ENCODE measurements at places on chromosomes 1 and 21. TPM values are rescaled to one million over a fixed set of nuclear protein-coding genes. Genes with fewer than 3 reads are reported as not detected.

DNA sequence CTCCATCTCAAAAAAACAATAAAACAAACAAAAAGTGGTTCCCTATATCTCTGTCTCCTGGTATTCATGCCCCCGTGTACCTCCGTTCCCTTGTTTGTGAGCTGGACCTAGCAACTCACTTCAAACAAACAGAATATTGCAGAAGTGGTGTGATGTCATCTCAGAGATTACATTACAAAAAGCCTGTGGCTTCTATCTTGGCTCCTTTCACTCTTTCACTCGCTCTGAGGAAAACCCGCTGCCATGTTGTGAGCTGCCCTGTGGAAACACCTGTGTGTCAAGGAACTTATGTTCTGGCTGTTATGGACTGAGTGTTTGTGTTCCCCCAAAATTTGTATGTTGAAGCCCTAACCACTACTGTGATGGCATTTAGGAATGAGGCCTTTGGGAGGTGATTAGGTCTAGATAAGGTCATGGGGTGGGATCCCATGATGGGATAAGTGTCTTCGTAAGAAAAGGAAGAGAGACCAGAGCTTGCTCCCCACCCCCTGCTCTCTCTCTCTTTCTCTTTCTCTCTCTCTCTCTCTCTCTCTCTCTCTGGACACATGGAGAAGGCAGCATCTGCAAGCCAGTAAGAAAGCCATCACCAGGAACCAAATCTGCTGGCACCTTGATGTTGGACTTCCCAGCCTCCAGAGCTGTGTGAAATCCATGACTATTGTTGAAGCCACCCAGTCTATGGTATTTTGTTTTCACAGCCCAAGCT is 7.4 kb upstream of the HYI start:
- no peak for DNase-seq

DNA sequence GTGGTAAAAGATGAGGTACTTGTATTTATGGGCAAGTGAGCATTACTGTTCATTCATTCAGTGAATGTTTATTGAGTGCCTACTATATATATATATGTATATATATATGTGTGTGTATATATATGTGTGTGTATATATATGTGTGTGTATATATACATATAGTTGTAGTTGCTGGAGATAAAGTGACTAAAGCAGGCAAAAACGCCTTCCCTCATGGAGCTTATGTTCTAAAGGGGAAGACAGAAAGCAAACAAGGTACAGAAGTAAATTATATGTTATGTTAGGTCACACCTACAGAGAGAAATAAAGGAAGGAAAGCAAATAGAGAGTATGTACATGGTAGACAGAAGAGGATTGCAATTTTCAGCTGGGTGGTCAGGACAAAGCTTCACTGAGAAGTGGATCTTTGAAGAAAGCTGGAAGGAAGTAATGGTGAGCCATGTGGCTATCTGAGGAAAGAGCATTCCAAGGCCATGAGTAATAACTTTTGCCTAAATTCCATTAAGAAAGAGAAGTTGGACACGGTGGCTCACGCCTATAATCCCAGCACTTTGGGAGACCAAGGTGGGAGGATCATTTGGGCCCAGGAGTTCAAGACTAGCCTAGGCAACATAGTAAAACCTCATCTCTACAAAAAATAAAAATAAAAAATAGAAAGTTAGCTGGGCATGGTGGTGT is 33.5 kb upstream of the KLF17 start:
- no peak for DNase-seq

- DNase-seq: no peak
Observed at GRCh38 chr1:12556368-12556930, 61.6 kb downstream of the DHRS3 start.

DNA sequence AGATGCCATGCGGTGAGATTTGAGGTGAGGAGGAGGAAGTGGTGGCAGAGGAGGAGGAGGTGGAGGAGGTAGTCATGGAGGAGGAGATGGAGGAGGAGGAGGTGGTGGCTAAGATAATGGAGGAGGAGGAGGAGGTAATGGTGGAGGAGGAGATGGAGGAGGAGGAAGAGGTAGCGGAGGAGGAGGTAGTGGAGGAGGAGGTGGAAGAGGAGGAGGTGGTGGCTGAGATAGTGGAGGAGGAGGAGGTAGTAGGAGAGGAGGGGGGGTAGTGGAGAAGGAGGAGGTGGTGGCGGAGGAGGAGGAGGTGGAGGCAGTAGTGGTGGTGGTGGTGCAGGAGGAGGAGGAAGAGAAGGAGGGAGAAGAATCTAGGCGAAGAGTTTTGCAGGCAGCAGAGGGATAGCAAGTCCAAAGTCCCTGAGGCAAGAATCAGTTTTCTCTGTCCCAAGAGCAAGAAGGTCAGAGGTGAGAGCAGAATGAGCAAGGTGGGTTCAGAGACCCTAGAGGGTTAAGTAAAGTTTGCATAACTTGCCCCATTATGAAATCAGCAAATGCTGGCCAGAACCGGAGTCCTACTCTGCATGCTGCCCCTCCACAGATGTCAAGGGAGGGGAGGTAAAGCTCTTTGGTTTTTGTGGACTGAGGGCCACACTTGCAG is 38.9 kb upstream of the GNPAT start:
- no peak for DNase-seq

DNA sequence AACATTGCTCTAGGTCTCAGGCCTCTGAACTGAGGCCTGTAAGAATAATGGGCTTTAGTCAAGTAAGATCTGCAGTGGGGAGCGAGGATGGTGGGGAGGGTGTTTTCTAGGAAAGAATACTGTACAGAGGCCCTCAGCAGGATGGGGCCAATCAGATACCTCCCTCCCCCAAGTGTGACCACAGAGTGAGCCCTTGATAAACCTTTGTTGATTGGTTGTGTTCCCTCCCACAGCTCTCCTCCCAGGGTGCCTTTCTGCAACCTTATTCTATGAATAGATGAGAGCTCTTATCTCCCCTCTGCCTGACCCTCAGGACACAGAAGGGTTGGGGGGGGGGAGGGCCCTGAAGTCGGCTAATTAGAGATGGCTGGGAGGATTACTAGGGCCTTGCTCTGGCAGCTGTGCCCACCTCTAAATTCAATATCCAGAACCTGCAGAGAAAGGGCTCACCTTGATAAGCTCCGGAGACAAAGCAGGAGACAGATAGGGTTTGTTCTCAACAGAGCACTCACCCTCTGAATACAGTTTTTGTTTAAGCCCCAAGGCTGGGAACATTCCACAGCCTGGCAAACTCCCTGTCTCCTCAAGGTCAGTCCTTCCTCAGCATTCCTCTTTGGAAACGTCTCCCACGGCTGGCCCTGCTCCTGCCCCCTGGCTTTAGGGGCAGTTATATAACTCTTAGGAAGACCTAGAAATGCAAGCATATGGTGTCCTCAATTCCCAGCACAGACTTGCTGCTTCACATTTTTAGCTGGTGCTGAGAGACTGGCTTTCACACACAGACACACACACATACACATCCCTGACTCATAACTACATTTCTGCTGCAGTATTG is 42.9 kb downstream of the ATP1A1 start:
- DNase-seq: peak; percentile 28

Gene FAM72C
- total RNA-seq: 17.5 TPM

Gene ZNF683
- total RNA-seq: not detected

Gene ARHGEF19
- total RNA-seq: 53.1 TPM

DNA sequence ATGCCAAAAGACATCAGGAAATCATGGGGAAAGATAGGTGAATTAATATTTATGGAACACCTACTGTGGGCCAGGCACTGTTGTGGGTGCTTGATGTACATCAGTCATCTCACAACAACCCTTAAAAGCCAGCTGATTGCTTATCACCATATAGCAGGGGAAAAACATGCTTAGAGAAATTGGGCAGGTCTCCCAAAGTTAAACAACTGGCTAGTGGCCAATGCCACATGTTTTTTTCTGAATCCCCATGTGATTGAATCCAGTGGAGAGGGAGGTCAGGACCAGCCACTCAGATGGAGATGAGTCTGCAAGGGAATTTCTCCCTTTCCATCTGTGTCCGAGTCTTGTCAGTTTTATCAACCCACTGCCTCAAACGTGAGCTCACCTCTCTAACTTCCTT is 33.5 kb downstream of the UTP25 start:
- DNase-seq: no peak

Gene PBX1
- 102 TPM for total RNA-seq

GRCh38 chr1:20787840-20788795 is 1.0 kb upstream of the HP1BP3 start:
- no peak for DNase-seq

DNA sequence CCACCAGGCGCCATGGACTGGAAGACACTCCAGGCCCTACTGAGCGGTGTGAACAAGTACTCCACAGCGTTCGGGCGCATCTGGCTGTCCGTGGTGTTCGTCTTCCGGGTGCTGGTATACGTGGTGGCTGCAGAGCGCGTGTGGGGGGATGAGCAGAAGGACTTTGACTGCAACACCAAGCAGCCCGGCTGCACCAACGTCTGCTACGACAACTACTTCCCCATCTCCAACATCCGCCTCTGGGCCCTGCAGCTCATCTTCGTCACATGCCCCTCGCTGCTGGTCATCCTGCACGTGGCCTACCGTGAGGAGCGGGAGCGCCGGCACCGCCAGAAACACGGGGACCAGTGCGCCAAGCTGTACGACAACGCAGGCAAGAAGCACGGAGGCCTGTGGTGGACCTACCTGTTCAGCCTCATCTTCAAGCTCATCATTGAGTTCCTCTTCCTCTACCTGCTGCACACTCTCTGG is 3.8 kb downstream of the GJB3 start:
- no peak for DNase-seq

- DNase-seq: no peak
Observed at GRCh38 chr1:186884251-186884650, 55.5 kb downstream of the PLA2G4A start.

GRCh38 chr1:208510192-208510952 is 266.2 kb upstream of the PLXNA2 start:
- DNase-seq: no peak

- DNase-seq: peak; percentile 22
Observed at GRCh38 chr21:33151941-33152731, 77.6 kb upstream of the IFNAR2 start.

Gene LINGO4
- not detected for total RNA-seq

DNA sequence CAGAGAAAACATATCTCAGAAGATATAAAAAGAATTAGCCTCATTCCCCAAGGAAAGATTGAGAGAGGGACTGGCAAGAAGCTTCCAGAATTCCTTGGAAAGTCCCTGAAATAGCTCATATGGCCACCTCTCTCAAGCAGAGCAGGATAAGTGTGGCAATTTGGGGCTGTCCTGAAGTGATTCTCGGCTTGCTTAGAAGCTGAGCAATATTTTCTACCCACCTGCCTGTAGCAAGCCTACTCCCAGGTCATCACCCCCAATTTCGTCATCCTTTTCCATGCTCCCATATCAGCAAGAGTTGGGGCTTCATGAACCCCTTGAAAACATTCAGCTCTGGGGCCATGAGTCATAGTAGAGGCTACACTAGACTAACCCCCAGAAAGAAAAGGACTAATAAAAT is 131.5 kb downstream of the PLPP3 start:
- no peak for DNase-seq

Gene MXRA8
- 6.7 TPM for total RNA-seq

GRCh38 chr1:11948822-11949458 is 14.4 kb downstream of the PLOD1 start:
- no peak for DNase-seq

GRCh38 chr21:31945546-31945945 is 72.7 kb downstream of the HUNK start:
- no peak for DNase-seq

GRCh38 chr1:114341299-114341698 is 169.7 kb downstream of the TRIM33 start:
- no peak for DNase-seq

DNA sequence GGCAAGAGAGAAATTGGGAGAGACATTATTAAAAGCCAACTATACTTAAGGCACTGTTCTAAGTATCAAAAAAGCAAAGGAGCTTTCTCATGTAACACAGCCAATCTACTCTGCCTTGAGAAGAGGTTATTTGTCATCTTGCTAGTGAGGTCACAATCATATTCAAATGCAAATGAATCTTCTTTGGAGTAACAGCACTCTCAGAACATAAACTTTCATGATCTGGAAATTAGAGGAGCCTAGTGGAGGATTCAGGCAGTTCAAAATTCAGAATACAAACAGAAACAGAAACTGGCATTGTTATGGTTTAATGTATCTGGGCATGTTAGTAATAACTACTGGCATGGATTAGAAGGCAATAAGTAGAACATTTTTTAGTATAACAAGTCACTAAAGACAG is 57.4 kb downstream of the ARID4B start:
- no peak for DNase-seq

DNA sequence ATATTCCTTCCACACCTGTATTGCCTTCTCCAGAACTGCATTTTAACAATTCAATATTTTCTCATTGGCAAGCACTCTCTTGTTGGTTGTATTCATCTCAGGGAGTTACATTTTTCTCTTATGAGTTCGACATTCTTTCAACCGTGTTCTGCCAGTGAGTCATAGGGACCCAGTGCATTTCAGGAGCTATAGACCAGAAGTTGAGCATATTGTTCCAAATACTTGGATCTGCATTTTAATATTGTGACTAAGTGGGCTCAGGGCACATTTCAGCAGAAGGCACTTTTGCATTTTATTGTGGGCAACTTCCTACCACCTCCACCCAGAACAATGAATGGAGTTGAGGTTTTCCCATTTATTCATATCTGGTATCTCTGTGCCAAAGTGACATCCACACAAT is 132.8 kb downstream of the TNFSF18 start:
- DNase-seq: no peak

DNA sequence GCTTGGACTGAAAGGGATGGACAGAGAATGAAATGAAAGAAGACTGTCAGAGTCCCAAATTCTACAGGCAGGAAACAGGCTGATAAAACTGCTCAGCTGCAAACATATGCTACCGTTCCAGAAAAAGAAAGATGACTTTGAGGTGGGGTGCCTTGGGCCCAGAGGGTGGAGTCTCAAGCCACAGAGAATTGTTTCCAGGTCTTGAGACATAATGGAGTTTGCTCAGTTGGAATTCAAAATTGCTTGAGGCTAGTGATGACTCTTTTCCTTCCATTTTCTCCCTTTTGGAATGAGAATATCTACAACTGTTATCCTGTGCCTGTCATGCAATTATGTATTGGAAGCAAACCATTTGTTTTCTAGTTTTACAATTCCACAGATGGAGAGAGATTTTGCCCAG is 23.6 kb upstream of the PSEN2 start:
- DNase-seq: no peak

- DNase-seq: no peak
Observed at GRCh38 chr1:112614460-112615065, 4.4 kb downstream of the ST7L start.

DNA sequence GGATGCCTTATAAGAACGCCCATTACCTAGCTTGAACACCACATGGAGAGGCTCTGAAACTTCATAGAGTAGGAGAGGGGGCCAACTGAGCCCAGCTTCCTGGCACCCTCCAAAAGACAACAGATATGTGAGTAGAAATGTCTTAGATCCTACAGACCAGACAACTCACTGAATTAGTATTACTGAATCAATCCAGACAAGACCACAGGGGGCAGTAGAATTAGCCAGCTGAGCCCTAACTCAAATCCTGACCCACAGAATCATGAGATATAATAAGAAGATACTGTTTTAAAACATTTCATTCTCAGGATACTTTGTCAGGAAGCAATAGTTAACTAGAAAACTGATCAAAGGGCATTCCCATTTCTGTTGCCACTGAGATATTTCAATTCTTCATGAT is 45.8 kb upstream of the C1orf21 start:
- DNase-seq: no peak

Gene CBR3
- 5.2 TPM for total RNA-seq
